ENCODE measurements at places on chromosomes 6 and 20.

GRCh38 chr20:3763671-3764601 is 3.6 kb downstream of the ADISSP start:
- no peak for DNase-seq

- no peak for DNase-seq
Measured at GRCh38 chr20:52943185-52943841, 28.8 kb upstream of the TSHZ2 start.

GRCh38 chr6:119881416-119881815 is 531.9 kb upstream of the MAN1A1 start:
- DNase-seq, result no peak

GRCh38 chr6:158803733-158804143 is 15.4 kb downstream of the EZR start:
- no peak for DNase-seq
